Fibroblast of lung (primary cell): ENCODE measurements at places on chromosomes 5 and 9. TPM values are rescaled to one million over a fixed set of nuclear protein-coding genes. Genes with fewer than 3 reads are reported as not detected.

Gene CXCL14
- 0.17 and 0.26 TPM in 2 replicates for total RNA-seq

Gene BNC2
- 34.7 and 36.2 TPM in 2 replicates for total RNA-seq

Gene EFNA5
- total RNA-seq = 1.8 and 3.5 TPM in 2 replicates

Gene ZNF366
- not detected in 2 replicates for total RNA-seq

Gene PAPPA
- total RNA-seq = 33.4 and 45.7 TPM in 2 replicates

Gene SH3PXD2B
- 21.1 and 23.9 TPM in 2 replicates for total RNA-seq

Gene MARCHF3
- 8.7 and 11.6 TPM in 2 replicates for total RNA-seq

Gene PCDHGA12
- total RNA-seq = 9.2 and 13.7 TPM in 2 replicates

Gene MZB1
- 0.17 TPM in 1 of 2 replicates, not detected in the other for total RNA-seq

Gene CDX1
- total RNA-seq = under 0.01 and 0.33 TPM in 2 replicates

Gene TMC1
- total RNA-seq = 0.33 TPM in 1 of 2 replicates, not detected in the other

Gene TMEM174
- not detected in 2 replicates for total RNA-seq

Gene LRRC14B
- not detected in 2 replicates for total RNA-seq

Gene ENDOG
- total RNA-seq = 15.5 and 22.9 TPM in 2 replicates

Gene OR13F1
- not detected in 2 replicates for total RNA-seq

Gene DCTN3
- total RNA-seq = 95.8 and 106 TPM in 2 replicates

Gene LCN9
- total RNA-seq = not detected in 2 replicates

Gene IFNK
- total RNA-seq = not detected in 2 replicates
